ENCODE measurements at places on chromosomes 12 and 14.

DNA sequence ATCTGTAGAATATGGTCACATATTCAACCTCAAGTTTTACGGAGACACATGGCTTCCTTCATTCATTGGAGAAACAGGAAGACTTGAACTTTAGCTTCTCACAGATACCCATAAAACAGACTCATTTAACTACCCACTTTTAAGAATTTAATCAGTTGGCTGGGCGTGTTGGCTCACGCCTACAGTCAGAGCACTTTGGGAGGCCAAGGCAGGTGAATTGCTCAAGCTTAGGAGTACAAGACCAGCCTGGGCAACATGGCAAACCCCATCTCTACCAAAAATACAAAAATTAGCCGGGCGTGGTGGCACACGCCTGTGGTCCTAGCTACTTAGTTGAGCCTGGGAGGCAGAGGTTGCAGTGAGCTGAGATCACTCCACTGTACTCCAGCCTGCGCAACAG is 64.7 kb upstream of the STAC3 start:
- DNase-seq = peak; percentile 33

GRCh38 chr12:93824514-93825500 is 147.6 kb downstream of the CRADD start:
- no peak for DNase-seq

DNA sequence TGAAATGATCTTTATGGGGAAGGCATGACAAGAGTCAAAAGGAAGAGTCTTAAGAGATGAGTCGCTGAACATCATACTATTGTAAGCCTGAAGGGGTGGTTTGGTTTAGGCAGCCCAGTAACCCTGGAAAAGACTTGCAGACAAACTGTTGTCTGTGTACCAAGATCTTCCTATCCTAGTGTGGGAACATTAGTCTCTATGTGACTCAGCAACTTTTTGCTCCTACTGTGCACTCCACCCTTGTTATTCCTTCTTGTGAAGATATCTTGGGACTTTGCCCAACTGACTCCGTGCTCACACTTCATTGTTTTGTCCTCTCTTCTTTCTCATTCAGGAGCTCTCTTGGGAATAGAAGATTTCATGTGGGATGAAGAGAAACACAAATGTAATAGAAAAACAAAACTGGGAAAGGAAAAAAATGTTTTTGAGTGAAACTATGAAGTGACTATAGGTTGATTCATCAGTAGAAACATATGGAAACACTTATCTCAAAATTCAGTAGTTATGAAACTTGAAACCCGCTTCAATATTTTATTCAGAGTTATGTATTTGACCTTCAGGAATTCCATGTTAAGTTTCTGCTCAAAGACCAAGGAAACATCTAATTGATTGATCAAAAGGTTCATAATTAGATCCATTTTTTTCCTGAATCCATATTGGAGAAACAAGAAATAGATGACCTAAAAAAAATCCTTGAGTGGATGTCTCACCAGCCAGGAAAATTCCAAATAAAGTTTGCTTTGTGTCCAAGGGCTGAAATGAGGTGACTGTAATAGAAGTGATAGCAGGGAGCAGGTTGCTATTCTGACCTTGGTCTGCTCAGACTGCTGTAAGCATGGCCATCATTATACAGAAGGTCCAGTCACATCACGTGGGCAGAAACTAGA is 67.2 kb downstream of the BTG1 start:
- peak; percentile 97 for DNase-seq

DNA sequence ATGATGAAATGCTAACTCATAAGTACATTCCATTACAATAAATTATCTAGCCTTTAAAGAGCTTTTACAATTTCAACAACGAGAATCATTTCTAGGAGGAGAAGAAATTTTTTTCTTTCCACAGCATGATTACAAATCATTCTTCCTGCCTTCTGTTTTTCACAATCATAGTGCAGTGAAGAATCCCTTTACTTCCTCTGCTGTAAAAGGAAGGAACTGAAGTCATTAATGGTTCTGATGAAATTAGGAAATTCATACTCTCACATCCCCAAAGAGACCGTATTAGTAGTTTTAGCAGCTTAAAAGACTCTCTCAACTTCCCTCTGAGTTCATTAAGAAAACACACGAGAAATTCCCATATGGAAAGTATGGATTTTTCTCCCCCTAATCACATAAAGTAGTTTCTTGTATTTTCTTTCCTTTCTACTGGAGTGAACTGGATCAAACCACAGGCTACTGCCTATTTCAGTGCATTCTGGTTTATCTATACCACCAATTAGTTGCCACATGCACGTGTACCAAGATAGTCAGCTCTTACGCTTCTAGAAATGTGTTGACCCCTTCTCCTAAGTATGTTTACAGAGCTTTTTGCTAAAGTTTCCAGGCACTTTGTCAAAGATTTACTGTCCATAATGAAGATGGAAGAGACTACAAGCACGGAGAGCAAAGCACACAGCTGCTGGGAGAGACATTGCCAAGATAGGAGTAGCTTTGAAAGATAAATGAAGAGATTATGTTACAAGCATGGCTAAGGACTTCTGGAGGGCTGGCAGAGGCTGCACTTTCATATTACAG is 58.9 kb upstream of the KITLG start:
- DNase-seq = no peak

DNA sequence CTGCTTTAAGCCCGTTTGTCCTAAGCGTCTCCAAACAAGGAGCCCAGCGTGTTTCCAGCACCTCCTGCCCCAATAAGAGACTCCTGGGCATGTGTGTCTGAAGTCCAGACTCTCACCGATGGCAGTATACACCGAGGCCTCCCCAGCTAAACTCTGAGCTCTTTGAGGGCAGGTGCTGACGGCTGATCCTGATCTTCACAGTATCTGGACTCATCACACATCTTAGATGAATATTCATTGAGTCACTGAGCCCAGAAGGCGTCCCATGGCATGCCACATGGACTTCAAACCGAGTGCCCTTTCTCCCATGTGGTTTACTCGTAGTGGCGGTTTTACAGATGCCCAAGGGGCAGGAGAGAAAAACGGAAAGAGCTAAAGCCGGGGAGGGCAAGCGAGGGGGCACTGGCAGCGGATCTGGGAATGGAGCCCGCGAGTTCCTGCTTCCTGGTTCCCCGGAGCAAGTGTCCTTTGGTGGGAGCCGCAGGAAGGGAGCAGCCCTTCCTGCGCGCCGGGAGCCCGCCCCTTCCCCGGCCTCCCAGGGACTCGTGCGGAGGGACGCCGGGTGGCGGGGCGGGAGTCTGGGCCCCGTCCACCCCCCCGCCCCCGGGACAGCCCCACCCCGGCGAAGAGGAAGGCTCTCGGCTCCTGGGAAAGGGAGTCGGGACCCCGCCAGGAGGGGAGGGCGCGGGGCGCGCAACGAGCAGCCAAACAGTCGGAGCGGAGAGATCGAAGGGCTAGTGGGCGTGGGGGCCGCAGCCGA is 585 bp upstream of the TEAD4 start:
- DNase-seq = peak; percentile 84

DNA sequence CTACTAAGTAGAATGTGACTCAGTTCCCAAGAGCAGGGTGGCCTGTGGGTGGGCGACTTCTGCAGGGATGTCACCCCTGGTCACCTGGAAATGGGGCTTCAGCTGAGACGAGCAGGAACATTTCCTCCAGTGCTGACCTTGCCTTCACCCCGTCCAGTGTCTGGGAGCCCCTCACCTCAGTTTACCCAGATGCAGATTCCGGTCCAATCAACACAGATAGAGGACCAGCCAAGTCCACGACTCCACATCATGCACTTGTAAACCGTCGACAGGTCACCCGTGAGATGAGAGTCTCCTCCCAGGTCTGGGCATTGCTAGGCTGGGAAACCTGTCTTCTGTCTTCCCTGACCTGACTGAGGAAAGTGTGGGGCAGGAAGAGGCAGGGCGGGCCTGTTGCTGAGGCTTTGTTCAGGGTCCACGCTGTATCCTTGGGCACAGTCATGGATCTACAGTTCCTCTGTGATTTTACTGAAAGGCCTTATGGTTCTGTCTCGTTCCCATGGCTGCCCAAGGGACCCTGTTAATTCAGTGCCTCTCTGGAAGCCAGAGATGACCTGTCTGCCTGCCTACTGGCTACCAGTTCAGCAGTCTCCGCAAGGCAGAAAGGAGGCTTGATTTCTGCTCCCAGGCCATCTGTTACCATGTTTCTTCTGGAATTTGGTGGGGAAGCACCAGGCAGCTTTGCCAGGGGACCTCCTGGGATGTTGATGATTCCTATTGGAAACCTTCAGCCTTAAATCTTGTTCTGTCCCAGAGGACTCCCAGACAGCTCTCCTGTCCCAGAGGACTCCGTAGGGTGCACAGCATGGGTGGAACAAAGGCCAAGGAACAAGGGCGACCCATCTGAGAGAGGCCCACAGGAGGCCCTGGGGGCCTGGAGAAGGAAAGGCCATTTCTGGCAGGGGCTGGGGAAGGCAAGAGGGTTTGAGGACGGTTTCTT is 288.5 kb upstream of the RTL1 start:
- no peak for DNase-seq

- DNase-seq = peak; percentile 74
Measured at GRCh38 chr12:132804426-132804861, 24.2 kb downstream of the GOLGA3 start.

- DNase-seq = peak; percentile 13
Measured at GRCh38 chr12:69028941-69029729, 96.2 kb upstream of the CPM start.

GRCh38 chr14:55706893-55707292 is 126.9 kb downstream of the KTN1 start:
- peak; percentile 12 for DNase-seq

- peak; percentile 60 for DNase-seq
Measured at GRCh38 chr14:77316872-77317301, 3.8 kb downstream of the POMT2 start.

DNA sequence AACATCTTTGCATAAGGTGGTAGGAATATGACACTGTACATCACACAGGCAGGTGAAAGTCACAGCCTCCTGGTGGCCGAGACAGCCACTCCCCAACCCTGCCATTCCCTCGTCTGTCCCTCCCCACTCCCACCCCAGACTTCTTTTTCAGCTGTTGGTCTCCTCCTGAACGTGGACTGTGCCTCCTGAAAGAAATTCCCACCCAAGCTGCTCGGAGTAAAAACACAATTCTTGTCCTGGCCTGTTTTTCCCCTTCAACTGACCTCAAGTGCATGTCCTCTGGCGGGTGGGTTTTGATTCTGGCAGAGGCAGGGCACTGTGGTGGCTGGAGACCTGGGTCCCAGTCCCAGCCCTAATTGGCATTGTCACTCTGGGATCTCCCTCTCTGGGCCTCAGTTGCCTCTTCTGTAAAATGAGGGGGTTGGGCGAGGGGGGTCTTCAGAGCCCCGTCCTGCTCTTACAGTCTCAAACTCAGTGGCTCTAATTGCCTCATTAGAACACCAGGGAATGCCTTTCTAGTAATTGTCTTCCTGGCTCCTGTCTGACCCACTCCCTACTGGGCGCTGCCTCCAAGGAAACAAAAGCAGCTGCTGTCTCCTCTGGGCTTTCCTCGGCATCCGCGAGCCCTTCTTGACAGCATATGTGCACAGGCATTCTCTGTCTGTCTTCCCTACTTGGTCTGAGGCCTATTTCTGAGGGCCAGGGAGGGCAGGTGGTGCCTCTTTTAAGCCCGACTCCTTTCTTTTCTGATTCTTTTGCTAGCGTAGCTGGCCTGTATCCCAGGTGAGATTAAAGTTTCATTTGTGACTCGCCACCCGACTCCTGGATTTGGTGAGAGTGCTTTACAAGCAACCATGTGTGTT is 186.6 kb upstream of the RMST start:
- no peak for DNase-seq

- no peak for DNase-seq
Measured at GRCh38 chr14:96748362-96748761, 48.8 kb upstream of the VRK1 start.
